ENCODE measurements at places on chromosomes 3 and 15.

DNA sequence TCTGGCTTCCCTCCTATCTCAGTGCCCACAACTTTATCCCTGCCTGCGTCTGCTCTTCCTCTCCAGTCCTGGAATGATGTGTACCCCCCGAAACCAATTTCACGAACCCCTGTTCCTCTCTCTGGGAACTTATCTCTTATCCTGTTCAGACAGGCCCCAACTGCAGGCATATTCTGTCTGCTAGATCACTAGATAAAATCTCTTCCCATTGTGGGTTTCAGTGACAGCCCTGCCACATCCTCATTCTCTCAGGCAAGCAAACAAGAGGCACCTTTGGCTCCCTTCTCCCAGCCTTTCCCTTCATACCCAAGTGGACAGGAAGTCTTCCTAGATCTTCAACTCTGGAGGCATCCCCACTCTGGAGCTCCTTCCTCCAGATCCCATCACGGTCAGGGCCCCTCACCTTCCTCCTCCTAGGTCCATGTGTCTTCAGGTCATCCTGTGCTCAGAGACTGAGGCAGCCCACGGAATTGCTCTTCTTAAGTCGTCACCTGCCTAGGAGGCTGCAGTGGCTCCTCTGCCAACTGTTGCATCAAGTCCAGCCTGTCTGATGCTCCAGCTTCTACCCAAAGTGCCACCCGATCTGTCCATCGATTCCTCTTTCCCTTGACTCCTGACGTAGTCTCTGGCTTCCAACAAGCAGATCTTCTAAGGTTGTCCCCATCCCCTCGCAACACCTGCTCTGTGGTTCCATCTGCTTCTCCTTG is 190.8 kb downstream of the SLCO3A1 start:
- no peak for DNase-seq

- DNase-seq: no peak
Measured at GRCh38 chr3:81974751-81975150, 213.3 kb upstream of the GBE1 start.

DNA sequence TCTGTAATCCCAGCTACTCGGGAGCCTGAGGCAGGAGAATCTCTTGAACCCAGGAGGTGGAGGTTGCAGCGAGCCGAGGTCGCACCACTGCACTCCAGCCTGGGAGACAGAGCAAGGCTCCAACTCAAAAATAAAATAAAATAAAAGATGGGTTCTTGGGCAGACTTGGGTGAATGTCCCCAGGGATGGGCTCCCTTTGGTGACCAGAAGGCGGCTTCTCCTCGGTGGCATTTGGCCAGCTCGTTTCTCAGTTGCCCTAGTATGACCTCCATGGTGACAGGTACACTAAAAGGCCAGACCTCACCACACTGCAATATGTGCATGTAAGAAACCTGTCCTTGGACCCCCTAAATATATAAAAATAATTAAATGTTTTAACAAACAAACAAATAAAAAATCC is 76.0 kb upstream of the SNRPA1 start:
- no peak for DNase-seq

DNA sequence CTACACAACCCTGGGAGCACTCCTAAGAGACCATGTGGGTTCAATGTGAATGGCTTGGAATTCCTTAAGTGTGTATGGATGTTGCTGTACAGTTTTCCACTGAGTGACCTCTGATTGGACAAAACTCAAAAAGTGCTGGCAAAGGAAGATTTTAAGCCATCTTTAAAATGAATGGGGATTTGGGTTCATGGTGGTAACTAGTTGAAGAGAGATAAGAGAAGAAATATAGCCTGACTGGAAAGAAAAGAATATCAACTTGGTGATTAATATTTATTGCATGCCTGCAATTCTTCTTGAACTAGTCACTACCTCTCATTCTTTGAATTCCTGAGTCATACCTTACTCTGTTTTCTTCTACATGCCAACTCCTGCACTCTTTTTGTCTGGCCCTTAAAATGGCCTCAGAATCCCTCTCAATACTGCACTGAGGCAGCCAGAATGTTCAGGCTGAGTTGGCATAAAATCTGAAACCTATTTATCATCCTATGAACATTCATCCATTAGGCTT is 124.7 kb downstream of the RPL22L1 start:
- DNase-seq: no peak

GRCh38 chr3:8442993-8443650 is 58.5 kb upstream of the LMCD1 start:
- no peak for DNase-seq

DNA sequence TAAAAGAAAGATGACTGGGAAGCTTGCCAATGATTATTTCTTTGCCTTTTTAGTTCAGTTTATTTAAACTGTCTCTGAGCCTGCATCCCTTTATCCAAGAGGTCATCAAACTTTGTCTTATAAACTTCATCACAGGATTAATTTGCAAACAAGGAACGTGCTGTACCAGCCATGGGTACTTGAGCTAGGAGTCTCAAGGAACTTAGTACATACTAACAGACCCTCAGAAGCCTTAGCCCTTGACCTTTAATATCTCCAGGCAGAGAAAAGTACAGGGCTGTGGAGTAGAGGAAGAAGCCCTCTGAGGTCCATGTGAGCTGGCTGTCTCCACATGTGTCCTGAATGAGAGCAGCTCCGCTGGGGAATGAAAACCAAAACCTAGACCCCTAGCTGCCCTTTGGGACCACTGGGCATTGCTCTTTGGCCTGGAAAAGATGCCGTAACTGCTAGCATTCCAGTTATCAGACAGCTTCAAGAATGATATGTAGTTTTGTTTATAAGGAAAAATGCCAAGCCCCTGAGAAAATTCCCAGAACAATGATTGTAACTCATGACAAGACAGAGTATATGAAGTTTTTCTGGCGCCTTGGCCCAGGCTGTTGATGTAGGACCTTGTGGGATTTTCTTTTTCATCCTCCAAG is 92.1 kb downstream of the ASB7 start:
- DNase-seq: no peak

DNA sequence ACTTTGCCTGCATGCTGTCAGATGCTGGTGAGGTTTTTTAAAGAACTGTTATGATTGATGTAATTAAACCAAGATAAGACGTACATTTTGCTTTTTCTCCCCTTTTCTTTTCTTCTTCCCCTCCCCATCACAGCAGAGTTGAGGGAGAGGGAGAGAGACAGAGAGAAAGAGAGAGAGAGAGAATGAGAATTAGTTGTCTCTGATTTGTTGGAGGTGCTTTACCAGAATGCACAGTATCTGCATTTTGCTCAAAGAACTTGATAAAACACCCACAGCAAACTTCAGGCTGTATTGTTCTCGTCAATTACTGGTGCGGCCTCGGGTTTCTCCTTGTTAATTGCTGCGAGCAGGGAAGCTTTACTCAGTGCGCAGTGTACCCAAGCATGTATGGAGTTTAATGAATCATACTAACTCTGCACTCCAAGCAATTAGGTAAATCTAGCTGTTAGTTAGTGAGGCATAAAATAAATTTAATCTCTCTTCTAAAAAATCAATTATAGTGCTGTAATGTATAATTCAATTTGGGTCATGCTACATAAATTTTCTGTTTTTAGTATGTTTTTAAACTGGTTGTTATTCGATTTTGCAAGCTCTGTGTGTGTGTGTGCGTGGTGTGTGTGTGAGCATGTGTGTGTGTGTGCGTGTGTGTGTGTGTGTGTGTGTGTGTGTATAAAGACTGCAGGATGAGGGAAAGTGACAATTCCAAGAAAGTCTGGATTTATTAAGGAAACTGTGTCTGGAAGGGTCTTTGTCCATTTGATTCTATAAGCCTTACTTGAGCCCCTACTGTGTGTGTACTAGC is 273.4 kb downstream of the TLE3 start:
- no peak for DNase-seq

DNA sequence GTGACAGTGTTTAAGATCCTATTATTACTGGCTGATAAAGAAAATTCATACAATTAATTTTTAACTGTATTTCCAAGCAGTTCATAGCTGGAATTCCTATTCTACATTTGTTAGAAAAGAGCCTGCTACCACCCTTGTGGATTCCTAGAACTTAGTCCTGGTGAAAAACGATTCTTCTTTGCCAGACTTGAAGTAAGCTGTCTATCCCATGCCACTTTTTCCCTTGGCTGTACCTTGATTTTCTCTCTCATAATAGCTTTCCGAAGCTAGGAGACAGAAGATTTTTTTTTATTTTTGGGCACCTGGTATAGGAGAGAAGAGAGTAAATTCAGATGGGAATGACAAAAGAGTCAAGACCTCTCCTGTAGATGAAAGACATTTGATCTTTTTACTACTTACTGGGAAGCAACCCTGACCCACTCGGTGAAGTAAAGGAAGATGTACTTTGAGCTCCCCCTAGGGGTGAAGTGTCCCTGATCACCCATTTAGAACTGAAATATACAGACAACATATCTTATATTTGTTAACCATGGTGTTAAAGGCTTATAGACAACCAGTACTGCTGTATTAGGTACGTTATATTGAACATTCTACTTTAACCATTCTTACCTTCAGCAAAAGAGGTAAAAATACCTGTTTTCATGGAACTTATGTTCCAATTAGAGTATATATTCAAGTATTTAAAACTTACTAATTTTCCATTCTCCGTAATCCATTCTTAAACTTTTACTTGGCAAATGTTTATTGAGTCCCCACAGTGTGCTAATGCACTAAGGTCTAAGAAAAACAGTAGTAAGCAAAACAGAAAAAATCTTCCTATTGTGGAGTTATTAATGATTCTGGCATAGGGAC is 36.2 kb upstream of the C3orf38 start:
- no peak for DNase-seq

DNA sequence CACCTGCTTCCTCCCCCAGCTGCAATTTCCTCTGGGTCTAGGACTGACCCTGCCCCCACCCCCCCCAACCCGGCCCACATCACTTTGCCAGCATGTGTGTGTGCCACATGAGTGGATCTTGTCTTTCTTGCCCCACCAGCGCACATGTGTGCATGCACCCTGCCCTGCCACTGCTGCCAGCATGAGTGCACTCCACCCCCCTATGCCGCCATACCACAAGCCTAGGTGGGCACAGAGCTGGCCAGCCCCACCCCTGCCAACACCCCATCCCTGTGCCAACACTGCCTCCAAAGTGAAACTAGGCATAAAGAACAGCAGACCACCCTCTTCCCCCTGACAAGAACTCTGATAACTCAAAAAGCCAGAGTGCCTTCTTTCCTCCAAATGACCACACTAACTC is 296.3 kb upstream of the SGO1 start:
- no peak for DNase-seq

DNA sequence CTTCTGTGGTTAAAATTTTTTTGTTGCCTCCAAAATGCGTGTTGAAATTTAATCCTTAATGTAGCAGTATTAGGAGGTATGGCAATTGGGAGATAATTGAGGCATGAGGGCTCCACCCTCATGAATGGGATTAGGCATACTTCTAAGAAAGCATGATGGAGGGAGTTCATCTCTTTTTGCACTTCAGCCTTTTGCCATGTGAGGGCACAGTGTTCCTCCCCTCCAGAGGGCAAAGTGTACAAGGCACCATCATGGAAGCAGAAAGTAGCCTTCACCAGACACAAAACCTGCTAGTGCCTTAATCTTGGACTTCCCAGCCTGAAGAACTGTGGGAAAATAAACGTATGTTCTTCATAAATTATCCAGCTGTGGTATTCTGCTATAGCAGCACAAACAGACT is 429.5 kb downstream of the ZIC1 start:
- DNase-seq: no peak

DNA sequence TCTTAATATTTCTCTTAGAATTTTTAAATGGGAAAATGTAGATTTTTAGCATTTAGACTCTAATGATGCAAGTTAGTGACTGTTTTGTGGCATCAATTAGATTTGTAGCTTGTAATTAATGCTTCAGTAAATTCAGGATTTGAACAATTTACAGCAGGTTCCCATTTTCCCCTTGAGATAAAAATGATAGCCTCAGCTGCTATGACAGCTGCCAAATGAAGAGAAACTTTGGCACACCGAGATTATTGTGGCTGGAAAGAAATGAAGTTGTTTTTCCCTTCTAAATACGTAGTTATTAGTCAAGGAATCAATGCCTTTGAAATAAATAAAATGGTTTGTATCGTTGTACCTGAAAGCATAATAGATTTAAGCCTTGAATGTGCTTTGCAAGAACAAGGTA is 206.4 kb upstream of the P2RY1 start:
- DNase-seq: no peak

- no peak for DNase-seq
Measured at GRCh38 chr3:130853581-130853980, 40.3 kb upstream of the ATP2C1 start.

GRCh38 chr15:71761649-71762048 is 48.7 kb upstream of the NR2E3 start:
- no peak for DNase-seq

- DNase-seq: no peak
Measured at GRCh38 chr3:8371085-8371551, 130.5 kb upstream of the LMCD1 start.

All from stimulated activated CD4-positive, alpha-beta T cell treated with anti-CD3 and anti-CD28 coated beads, TNF-alpha, amount 100 ng/mL, for 48 hours (primary cell).